ENCODE measurements at places on chromosomes 1 and 21.

DNA sequence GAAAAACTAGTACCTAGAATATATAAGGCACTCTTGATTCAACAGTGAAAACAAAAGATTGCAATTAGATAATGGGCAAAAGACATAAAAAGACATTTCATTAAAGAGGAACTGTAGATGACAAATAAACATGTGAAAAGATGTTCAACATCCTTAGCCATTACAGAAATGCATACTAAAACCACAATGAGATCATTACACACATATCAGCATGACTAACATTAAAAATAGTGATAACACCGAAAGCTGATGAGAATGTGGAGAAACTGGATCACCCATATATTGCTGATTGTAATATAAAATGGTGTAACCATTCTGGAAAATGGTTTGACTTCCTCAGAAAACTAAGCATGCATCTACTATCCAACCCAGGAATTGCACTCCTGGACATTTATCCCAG lies 340.3 kb downstream of the SEC16B start:
- DNase-seq: no peak

- DNase-seq: no peak
Observed at GRCh38 chr1:168824418-168825065, 95.5 kb upstream of the DPT start.

DNA sequence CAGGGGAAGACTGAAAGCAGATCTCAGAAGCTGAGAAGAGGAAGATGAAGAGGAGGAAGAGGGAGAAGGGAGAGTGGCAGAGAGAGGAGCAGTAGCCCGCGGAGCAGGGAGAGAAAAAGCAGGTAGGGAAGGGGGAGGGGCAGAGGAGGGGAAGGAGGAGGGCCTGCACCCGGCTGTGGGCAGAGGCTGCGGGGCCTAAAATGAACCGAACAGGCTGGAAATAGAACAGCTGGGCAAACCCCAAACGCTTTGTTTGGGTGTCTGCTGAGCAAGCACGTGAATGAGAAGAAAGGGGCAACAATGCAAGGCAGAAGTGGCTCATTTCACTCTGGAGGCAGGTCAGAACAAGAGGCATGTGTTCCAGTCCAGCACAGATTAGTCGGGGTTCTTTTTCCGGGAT lies 33.5 kb downstream of the KCNC4 start:
- no peak for DNase-seq

DNA sequence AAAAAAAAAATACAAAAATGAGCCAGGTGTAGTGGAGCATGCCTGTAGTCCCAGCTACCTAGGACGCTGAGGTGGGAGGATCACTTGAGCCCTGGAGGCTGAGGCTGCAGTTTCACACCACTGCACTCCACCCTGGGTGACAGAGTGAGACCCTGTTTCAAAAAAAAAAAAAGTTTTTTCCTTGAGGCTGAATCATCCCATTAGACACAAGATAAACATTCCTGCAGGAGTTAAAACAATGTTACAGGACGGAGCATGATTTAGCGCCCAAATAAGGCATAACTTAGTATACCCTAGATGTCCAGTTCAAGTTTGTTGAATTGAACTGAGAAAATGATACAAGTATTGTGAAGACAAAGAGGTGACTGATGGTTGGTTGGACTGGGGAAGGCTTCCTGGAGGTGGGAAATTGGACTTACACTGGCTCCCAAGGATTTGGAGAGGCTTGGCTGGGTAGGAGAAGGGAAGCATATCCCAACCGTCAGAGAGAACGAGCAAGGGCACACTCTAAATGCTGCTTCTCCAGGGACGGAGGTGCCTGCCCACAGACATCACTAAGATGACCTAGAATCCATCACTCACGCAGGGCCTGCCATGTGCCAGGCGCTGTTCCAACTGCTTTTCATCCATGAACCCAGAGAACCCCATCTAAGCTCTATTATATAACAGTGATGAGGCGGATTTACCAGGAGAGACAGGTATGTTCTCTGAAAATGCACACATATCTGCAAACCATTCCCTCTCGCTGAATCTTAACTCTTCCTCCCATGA lies 610.6 kb downstream of the KIF26B start:
- DNase-seq: no peak

GRCh38 chr1:91245435-91245834 lies 159.2 kb downstream of the HFM1 start:
- no peak for DNase-seq

DNA sequence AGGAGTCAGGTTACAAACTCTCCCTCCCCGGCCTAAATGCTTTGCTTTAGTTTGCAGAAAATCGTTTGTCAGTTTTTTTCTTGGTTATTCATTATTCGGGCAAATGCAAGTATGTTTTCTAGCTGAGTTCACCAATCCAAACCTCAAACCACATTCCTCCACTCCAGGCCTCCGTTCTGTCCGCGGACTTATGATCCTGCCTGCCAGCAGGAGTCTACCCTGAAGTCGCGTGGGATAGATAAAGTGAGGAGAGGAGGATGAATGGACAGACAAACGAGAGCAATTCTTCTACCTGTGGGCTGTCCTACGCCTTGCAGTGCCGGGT lies 1.3 kb downstream of the ADAMTS1 start:
- DNase-seq: peak; percentile 44

DNA sequence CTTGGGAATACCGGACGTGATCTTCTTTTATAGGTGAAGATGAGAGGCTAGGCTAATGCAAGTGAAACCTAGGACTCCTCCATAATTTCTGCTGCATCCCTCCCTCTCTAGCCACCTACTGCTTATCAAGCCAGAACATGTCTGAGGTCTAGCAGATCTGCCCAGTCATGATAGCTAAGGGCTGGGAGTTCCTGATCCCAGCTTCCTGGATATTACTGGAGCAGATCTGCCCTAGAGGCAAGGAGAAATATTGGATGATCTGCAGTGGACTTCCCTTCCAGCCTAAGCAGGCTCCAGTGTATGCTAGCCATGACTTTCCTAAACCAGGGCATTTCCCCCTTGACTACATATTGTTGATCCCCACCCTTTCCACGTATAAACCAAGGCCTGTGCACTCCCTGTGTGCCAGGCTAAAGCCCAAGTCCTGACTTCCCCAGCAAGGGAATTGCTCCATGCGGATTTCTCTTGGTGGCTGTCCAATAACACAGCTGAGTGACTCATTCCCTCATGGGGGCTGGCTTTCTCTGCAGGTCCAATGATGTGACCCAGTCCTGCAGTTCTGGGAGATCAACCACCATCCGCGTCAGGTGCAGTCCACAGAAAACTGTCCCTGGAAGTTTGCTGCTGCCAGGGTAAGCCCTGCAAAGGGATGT lies 15.5 kb upstream of the SARS1 start:
- DNase-seq: no peak

DNA sequence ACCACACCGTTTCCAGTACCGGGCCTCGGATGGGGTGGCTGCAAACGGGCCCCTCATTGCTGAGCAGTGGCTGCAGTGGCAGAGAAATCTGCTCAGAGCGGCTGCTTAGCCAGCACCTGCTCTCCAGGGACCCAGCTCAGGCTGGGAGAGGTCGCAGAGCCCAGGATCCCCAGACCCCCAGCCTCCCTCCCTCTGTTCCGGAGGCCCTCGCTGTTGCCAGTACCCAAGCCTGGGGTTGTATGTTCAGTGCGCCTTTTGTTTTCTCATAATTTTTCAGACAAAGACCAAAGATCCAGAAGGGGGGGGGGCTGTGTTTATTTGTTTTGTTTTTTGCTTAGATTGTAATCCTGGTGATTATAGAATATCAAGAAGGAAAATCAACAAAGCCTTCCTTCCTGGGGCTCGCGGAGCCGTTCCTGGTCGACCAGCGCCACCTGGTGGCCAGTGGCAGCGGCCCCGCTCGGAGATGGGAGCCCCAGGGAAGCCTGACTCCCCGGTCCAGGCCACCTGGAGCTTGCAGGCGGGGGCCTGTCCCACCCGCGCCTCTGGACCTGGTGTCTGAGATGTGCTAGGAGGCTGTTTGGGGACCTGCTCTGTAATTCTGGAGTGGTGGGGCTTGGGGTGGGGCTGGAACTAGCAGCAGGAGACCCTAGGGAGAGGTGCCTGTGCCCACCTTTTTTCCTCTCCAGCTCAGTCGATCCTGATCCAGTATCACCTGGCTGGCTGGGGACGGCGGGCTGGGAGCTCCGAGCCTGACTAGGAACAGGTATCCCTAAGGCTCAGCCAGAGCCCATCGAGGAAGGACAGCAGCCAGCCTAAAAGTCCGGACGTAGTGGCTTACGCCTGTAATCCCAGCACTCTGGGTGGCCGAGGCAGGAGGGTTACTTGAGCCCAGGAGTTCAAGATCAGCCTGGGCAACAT lies 123.9 kb upstream of the VAMP3 start:
- DNase-seq: peak; percentile 46

GRCh38 chr1:155978973-155979429 lies 654 bp upstream of the ARHGEF2 start:
- DNase-seq: no peak

DNA sequence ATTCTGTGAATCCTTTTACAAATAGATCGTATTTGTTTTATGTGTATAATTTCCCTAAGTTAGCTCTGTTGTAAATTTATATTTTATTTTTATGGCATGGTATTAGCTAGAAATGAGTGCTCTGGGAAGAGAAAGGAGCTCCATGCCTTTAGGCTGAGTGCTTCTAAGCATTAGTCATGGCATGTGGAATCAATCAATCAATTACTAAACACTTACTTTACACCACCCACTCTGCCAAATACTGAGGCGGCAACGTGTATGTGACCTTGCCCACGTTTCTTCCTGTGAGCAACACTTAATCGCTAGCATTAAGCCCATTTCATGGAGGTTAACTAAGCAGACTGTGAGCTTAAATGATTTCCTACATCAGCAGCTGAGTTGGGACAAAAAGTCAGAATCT lies 7.2 kb upstream of the BECN2 start:
- no peak for DNase-seq

Data from left kidney (tissue), 8 donors.